ENCODE measurements at places on chromosomes 2 and 18. TPM values are rescaled to one million over a fixed set of nuclear protein-coding genes. Genes with fewer than 3 reads are reported as not detected.

GRCh38 chr18:2425426-2426317 lies 145.6 kb downstream of the METTL4 start:
- DNase-seq: no peak

CRYGD gene
- not detected for polyA plus RNA-seq

KCNF1 gene
- polyA plus RNA-seq: 0.95 TPM

GRCh38 chr2:165032559-165032958 lies 77.2 kb upstream of the SLC38A11 start:
- no peak for DNase-seq

- DNase-seq: peak; percentile 88
Observed at GRCh38 chr2:197705121-197705911, at the start of gene MARS2. Gene MARS2, plus strand, starts transcription at chr2:197705369. Its CDS starts 37 bp downstream, at chr2:197705406.

- no peak for DNase-seq
Observed at GRCh38 chr2:96907115-96908041, 37.5 kb upstream of the SEMA4C start.

DNA sequence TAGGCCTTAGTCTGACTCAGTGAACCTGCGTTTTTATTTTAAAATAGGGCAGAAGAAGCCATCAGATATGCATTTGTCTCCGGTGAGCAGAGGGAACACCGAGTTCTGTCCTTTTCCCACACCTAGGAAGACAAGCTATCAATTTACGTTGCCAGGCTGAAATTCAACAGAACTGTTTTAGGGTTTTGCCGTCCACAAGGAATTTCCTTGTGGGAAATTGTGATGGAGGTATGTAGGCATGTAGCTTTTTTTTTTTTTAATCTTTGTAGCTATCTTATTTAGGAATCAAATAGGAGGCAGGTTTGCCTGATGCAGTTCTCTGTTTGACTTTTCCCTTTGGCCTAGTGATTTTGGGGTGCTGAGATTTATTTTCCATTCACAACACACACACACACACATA lies 62.0 kb upstream of the ASAP2 start:
- no peak for DNase-seq

SCYGR6 gene
- not detected for polyA plus RNA-seq

DNA sequence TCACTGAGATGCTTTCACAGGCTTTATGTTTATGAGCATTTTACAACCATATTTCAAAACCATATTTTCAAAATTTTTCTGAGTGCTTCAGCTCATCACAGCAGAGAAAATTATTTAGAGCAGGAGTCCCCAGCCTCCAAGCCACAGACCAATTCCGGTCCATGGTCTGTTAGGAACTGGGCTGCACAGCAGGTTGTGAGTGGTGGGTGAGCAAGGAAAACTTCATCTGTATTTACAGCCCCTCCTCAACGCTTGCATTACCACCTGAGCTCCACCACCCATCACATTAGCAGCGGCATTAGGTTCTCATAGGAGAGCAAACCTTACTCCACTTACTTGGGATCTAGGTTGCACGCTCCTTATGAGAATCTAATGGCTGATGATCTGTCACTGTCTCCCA lies 165.6 kb downstream of the SEPTIN10 start:
- DNase-seq: no peak

All from left kidney (tissue), 8 donors.